ENCODE measurements at places on chromosomes 3 and 15. TPM values are rescaled to one million over a fixed set of nuclear protein-coding genes. Genes with fewer than 3 reads are reported as not detected.

The PSTPIP1 gene
- total RNA-seq = 123 TPM

DNA sequence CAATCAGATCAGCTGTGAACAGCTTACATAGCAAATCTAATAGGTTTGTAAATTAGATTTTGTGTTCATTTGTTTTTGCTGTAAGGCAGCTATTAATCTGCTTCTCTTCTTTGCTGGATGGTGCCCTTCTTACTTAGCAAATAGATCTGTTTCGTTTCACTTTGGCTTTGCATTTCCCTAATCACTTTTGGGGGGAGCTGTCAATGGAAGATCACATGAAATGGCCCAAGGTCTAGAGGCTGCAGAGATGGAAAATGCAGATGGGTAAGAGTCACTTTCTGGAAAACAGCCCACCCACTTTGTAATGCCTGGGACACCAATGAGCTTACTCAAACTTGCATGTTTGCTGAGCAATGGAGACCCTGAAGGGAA lies 36.4 kb downstream of the ST8SIA2 start:
- DNase-seq = no peak

The NCKIPSD gene
- total RNA-seq = 30.2 TPM

GRCh38 chr3:107133891-107134290 lies 243.3 kb upstream of the CCDC54 start:
- DNase-seq = no peak

DNA sequence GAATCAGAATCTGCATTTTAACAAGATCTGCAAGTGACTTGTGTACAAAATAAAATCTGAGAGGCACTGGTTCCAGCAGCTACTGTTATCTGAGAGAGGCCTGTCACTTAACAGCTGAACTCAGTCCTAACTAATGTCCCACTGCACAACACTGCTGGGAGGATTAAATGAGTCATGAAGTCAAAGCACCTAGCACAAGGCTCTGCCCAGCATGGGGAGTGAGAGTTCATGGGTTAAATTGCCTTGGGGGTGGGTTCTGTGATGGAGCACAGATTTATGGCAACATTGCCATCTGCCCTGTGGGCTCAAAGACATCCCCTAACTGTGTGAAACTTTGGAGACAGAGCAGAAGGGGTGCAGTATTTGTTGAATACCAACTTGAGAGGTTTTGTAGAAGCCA lies 250.9 kb downstream of the PLCL2 start:
- DNase-seq = no peak

The HTR3E gene
- total RNA-seq = not detected

DNA sequence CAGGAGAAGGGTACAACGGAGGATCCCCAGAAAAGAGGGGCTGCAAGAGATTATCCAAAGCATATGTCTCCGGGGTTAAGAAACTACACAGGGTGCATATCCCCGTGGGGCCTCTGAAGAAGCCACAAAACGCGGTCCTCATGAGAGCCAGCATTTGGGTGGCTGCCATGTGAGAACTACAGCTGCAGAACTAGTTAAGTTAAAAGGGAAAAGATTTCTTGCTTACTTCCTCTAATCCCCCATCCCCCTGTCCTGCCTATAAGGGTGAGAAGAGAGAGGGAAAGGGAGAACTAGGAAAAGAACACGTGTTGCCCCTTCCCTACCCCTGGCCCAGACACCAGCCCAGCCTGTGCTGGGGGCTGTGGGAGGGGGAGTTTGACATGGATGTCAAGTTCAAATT lies 70.4 kb upstream of the PCSK6 start:
- no peak for DNase-seq

GRCh38 chr3:102098130-102098885 lies 249.0 kb downstream of the NFKBIZ start:
- DNase-seq = no peak

DNA sequence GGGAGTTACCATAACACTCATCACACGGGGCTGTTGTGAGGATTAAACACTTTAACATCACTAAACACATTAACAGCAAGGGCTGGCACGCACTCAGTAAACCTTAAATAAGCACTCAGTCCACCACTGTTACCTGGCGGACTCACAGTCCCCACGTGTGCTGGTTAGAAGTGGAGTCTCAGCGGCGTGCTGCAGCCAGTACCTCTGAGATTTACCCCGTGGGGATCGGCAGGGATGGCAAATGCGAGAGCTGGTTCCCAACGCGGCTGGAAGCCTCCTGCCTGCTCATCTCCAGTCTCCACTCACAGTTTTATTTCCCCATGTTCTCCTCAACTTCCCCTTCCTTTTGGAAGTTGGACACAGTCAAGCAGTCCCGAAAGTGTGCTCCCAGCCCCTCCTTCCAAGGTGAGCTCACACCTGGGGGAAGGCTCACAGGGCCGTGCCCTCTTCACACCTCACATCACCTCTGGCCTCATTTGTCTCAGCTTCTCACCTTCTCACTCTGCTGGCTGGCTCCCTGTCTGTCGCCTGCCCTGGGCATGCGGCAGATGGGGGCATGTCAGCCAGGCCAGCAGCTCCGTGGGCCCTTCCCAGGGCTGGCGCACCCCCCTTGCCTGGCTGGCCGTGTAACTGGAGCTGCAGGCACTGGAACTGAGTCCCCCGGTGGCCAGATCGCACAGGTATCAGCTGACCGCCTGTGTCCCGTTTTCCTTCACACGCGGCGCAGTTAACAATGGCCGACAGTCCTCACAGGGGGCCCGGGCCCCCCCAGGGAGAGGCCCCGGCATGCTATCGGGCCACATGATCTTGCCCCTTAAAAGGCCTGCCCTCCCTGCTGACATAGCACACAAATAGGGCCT lies 87.1 kb downstream of the WNT7A start:
- DNase-seq = no peak

DNA sequence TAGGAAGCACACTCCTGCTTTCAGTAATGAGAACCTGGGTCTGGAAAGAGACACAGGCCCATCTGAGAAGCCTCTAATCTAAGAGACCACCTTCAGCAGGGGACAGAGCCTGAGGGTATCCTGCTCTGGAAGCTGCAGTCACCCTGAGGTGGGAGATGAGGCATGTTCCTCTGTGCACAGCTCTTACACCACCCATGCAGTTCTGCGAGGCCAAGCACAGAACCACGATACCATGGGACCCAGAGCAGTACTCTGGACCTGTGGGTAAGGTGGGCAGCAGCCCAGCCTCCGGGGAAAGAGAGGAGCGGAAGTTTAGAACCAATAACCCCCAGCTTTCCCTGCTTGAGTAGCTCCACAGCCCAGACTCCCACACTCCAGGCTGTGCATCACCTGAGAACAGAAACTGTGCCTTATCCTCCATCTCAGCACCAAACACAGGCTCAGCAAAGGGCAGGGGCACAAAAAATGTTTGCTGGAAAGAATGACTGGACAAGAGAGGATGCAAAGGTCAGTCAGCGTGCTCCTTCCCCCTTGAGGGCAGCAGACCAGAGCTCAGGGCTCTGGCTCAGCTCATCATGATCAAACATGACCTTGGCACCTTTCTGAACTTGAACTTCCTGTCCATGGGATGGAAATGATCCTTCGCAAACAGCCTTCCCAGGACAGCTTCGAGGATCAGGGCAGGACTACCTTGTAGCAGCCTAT lies 43.1 kb downstream of the RBPMS2 start:
- DNase-seq = no peak

DNA sequence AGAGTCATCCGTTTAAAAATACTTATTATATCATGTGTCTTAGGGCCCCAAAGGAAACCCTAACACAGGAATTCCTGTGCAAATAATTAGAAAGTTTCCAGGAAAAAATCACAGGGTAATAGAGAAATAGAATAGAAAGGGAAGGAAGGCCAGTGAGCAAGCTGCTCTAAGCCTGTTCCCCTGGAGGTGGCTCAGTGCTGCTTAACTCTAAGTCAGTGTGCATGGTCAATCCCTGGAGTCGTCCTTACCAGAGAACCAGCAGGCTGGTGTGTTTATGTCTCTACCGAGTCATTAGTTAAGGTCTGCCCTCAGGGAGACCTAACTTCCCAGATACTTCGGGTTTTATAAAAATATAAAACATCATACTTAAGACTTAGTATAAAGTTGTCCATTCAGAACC lies 21.0 kb upstream of the MCF2L2 start:
- no peak for DNase-seq

- DNase-seq = no peak
Measured at GRCh38 chr15:66261056-66261455, 7.5 kb upstream of the MEGF11 start.

The PLCL2 gene
- total RNA-seq = 22.2 TPM

- DNase-seq = no peak
Measured at GRCh38 chr15:69973102-69973714, 124.5 kb downstream of the TLE3 start.

DNA sequence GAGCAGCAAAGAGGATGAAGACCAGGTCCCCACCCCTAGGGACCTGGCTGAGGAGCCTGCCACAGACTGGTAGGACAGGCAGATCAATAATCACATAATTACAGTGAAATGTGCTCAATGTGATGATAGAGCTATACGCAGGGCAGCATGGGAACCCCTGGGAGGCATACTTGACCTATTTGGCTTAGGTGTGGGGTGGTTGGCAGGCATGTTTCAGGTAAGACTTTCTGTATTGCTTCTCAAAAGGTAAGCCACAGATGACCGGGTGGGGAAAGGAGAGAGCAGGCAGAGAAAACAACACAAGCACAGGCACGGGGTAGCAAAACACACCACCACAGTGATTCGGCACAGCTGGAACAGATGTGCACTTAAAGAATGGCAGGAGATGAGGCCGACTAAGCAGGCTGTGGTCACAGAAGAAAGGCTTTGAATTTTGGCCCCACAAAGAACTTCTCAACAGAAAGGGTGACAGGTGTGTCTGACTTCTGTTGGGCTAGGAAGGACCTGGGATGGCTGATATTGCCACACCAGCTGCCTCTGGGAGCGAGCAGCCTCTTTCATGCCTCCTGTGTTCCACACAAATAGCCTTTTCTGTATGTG lies 64.1 kb downstream of the ABCC5 start:
- no peak for DNase-seq

DNA sequence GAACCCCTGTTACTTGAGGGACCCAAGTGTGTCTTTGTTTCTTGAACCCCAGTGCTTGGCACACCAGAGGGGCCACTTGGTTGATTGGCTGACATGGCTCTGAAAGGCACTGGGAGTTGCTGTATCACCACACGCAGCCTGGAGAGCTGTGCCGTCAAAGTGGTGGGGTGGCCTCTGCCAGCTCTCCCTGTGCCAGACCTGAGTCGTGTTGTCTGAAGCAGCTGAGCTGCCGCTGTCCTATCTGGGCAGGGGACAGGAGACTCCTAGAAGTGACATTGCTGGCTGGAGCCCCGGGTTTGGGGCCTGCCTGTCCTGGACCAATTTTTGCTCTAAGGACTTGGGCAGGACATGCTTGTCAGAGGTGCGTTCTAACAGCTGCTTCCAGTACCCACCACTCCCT lies 5.5 kb upstream of the SNX22 start:
- DNase-seq = no peak

DNA sequence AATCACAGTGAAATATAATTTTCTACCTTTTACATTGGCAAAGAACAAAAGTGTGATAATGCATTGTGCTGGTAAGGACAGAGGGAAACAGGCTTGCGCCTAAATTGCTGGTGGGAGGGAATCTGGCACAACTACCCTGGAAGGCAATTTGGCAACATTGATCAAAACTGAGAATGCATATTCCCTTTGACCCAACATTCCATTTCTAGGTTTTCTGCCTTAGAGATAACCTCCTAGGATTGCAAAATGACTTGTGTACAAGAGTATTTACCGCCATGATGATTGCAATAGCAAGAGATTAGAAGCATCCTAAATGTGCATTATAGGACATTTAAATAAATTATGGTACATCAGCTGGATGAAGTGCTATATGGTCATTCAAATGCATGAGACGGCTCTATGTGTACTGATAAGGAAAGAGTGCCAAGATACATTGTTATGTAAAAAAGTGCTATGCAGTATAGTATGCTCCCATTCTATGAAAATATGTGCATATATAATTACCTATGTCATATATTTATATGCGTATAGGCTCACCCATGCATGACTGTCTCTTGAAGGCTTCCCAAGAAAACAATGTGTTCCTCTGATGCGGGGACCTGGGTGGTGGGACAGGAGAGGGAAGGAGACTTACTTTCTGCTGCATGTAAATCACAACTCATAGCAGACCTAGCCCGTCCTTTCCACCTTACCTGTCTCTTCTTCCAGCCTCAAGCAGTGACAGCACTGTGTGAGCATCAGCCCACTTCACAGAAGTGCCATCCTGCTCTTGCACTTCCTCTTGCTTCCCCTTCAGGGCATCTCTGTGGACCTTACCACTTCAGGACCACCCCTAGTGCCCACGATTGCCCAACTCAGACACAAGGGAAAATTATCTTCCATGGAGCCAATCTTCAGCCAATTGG lies 249.9 kb upstream of the TLE3 start:
- DNase-seq = no peak

GRCh38 chr3:46947546-46947901 lies 29.0 kb downstream of the CCDC12 start:
- DNase-seq = no peak

- no peak for DNase-seq
Measured at GRCh38 chr3:192844836-192845525, 72.7 kb downstream of the MB21D2 start.

DNA sequence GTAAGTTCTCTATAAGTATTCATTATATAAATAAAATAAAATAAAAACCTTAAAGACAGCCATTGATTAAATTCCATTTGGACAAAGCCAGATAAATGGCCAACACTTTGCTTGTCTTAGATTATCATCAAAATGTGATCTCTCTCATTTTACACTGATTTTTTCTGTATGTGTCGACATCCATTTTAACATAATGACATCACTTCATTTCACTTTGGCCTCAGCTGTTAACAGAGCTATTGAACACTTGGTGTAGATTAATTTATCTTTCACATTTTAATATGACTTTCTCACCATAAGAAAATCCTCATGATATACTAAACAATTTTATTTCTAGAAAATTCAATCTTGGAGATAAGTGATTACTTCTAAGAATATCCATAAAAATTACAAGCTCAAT lies 198.1 kb downstream of the MECOM start:
- no peak for DNase-seq

DNA sequence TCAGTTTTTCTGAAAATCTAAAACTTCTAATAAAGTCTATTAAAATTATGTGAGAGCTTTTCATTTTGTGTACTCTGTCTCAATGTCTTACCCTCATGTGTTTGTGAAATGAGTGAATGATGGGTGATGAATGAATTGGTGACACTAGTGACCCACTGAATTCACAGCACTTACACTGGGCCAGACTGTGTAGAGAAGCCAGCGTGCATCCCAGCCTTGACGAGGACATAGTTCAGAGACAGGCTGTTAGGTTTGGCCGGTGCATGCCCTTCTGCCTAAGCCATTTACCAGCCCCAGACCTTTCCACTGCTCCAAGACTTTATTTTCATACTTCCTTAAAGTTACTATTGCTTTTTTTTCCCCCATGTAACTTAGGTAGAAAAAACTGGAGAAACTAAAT lies 38.8 kb downstream of the FBXO22 start:
- no peak for DNase-seq

DNA sequence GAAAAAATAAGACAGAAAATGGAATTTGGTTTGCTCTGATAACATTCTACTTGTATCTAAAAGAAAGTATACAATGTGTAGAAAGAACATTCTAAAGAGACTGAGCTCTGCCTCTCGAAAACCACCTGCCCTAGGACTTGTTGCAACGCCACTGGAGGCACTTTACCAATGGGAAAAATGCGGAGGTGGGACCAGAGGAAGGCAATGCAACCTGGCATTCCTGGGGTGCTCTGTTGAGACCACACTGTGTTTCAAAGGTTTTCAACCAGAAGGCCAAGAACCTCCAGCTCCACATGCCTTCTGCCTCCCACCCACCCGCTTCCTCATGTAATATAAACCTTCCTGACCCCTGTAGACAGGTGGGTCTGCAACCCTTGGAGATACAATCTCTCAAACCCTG lies 4.5 kb downstream of the PROK2 start:
- DNase-seq = no peak

The GATM gene
- 1.9 TPM for total RNA-seq

The CFAP20DC gene
- 1.8 TPM for total RNA-seq

GRCh38 chr15:101028321-101028720 lies 109.2 kb downstream of the LRRK1 start:
- DNase-seq = no peak

Measured in CD8-positive, alpha-beta memory T cell (primary cell).